ENCODE measurements at places on chromosomes 4 and X.

GRCh38 chr4:2251073-2251794, 9.3 kb upstream of the HAUS3 start:
- no peak for DNase-seq

- DNase-seq: no peak
Observed at GRCh38 chrX:101360390-101360789, 11.8 kb upstream of the TIMM8A start.

- no peak for DNase-seq
Observed at GRCh38 chr4:23648854-23649596, 240.8 kb downstream of the PPARGC1A start.

- no peak for DNase-seq
Observed at GRCh38 chrX:119089619-119090018, 16.8 kb downstream of the CT47C1 start.

DNA sequence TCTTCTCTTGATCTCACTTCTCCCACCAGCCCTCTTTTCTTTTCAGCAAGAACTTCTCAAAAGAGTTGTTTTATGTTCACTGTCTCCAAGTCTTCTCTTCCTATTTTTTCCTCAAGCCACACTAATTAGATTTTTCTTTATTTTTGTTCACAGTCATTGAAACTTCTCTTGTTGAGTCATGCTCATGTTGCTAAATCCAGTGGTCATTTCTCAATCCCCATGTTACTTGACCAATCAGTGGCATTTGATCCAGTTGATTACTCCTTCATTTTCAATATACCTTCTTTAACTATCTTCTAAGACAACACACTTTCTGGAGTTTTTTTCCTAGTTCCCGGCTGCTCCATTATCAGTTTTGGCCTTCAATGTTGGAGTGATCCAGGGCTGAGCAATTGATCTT, 103.1 kb upstream of the LSM6 start:
- no peak for DNase-seq

DNA sequence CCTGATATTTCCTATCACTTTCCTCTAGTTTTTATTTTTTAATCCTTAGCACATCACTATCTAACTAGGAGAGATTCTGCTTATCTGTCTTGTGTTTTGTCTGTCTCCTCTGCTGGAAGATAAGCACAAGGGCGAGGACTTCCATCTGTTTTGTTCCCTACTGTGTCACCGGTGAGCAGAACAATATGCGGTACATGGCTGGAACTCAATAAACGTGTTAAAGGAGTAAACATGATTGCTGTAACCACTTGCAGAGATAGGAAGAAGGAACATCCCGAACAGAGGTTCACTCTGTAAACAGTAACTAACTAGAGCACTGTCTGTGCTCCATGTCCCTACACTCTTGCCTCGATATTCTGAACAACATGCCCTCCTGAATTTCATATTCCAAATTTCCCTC, 5.2 kb downstream of the HS3ST1 start:
- no peak for DNase-seq

GRCh38 chr4:102809190-102809589, 18.2 kb downstream of the UBE2D3 start:
- no peak for DNase-seq

- no peak for DNase-seq
Observed at GRCh38 chr4:68872643-68873502, 57.1 kb downstream of the UGT2B10 start.

DNA sequence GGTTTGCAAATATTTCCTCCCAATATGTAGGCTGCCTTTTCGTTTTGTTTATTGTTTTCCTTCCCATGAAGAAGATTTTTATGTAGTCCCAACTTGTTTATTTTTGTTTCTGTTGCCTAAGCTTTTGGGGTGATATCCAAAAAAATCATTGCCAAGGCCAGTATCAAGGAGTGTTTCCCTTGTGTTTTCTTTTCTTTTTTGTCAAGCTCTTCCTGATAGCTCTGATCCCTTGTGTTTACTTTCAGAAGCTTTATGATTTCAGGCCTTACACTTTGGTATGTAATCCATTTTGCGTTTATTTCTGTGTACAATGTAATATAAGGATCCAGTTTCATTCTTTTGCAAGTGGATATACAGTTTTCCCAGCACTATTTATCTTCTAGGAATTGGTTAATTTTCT, 93.9 kb downstream of the KLHL13 start:
- no peak for DNase-seq

- DNase-seq: no peak
Observed at GRCh38 chr4:176778063-176778462, 14.7 kb downstream of the VEGFC start.

DNA sequence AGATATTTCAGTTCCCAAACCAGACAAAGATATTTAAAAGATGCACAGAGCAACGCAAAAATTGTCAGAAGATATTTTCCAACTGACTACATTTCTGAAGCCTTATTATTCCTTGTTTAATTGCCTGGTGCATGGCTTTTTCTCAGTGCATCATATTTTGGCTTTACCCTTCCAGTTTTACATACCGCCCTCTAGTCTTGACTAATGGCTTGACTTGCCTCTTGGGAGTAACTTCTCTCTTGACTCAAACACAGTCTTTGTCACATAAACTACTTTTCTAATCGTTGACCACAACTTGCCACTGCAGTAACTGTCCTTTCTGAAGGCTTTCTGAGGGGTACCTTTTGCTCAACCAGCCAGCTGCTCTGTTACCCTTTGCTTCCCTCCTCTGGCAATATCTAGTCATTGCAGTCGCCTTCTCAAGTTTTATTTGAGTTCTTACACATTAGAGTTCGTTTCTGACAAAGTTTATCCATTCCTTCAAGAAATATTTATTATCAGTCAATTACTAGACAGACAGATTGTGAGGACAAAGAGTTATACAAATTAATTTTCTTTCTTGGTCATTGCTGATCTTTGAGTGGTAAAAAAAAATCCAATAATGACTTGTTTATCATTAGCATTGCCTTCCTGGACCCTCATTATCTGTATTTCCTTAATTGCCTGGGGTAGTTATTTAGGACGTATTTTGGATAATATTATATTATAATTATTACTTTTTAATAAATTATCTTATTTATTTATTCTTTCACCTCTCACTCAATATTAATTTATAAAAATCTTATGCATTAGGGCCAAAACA, 506.9 kb upstream of the PCDH10 start:
- DNase-seq: no peak

DNA sequence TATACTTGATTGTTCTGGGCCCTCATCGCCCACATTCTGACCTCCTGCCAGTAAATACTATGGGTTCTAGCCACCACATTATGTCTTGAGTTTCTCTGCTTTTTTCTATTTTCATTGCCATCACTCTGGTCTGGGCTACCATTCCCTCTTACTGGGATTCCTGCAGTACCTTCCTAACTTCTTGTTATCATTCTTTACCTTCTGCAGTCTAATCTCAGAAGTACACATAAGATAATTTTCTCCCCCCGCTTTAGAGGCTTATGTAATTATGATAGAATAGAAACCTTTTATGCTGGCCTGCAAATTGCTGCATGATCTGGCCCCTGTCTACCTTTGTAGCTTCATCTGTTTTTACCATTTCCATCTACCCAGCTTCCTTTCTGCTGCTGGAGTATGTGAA, 19.2 kb downstream of the STIM2 start:
- no peak for DNase-seq

- no peak for DNase-seq
Observed at GRCh38 chr4:73533515-73534422, 52.2 kb downstream of the AFM start.

DNA sequence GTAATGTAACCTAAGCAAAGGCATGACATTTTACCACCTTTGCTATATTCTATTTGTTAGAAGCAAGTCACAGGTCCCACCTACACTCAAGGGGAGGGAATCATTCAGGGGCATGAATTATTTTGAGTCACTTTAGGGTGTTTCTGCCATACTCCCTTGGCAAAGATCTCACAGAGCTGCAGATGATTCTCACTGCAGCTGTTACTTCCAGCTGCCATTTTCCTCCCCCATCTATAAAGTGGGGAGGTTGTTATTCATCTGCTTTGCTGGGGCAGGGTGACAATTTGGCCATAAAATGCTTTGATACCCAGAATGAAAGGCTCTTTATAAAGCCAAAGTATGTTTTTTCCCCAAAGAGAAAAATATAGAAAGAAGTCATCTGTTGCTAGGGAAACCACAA, 136.5 kb upstream of the SMIM31 start:
- no peak for DNase-seq

DNA sequence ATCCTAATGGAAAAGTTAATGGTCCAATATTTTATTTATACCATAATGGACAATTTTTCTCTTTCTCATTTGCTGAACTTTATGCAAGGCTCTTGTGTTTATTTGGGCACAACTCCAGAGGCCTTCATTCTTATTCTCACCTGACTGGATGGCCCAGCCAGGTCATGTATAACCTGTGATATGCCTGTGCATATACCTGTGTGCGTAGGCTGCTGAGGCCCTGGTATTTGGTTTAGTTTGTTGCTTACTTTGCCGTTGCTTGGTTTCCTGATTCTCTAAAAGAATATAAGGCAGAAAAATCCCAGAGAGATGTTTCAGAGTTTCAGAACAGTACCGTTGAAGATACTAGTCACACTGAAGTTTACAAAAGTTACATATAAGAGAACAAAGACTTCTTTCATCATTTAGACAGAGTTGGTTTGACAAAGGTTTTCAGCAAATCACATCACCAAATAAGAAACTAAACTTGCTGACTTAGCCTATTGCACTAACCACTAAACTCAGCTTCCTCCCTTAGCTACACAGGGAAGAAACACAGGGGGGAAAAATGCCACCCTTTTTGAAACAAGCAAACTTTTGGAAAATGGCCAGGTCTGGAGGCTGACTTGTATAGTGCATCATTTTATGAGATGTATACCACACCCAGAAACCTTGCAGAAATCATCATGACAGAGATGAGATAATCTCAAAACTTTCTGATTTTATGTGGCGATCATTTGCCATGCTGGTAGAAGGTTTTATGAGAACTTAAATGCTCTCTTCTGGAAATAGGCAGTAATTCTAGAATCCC, 248.5 kb downstream of the GRIA3 start:
- DNase-seq: no peak

- DNase-seq: no peak
Observed at GRCh38 chr4:3655963-3656362, 110.2 kb upstream of the ADRA2C start.

- no peak for DNase-seq
Observed at GRCh38 chrX:25288676-25289075, 272.9 kb upstream of the ARX start.

DNA sequence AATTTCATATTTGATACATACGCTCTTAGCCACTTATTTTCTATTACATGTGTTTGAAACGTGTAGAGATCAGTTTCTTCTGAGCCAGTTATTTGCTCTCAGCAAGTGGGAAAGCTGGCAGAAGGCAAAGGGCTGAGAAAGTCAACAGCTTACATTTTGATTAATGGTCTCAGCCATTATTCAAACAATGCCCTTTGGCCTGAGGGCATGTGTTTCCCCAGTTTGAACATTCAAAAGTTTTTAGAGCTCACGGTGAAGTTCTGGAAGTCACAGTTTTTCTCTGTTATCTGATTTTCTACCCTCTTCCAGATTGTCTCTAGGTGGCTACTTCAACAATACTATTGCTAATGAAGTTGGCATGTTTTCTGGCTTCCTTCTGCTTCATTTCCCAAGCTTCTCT, 591.8 kb upstream of the CPEB2 start:
- no peak for DNase-seq

- no peak for DNase-seq
Observed at GRCh38 chr4:168795346-168795745, 214.7 kb downstream of the CBR4 start.

DNA sequence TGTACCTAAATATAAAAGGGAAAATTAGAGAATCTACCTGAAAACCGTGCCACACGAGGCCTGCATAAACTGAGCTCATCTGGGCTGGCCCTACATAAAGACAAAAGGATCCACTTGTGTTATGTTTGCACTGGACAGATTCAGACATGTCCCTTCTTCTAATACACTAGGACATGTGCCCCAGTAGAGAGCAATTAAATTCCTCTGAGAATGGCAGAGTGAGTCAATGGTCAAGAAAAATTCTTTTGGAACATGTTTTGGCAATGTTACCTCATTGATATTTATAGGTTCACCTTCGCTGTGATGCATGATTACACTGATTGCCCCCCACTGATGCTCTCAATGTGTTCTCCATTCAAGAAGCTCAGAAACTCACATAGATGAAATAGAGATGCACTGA, 95.2 kb downstream of the MANBA start:
- no peak for DNase-seq

GRCh38 chrX:150451953-150452352, 88.8 kb downstream of the MAMLD1 start:
- no peak for DNase-seq

DNA sequence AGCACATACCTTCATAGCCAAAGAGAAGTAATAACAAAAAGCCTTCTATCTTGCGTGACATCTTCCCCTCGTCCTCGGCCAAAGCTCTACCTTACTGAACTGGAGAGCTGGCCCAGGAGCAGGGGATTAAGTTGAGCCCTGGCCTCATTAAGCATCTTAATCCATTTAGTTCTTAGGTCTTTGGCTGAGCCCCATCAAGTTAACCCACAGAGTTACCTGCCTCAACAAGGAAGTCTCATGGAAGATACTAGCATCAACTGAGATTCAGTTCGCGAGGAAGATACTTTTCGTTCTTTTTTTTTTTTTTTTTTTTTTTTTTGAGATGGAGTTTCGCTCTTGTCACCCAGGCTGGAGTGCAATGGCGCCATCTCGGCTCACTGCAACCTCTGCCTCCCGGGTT, at the start of gene RS1:
Gene RS1 (minus strand): TSS at position 101 of the 400 bp plus-strand sequence. CDS start 40 bp downstream, at position 61.
- no peak for DNase-seq

DNA sequence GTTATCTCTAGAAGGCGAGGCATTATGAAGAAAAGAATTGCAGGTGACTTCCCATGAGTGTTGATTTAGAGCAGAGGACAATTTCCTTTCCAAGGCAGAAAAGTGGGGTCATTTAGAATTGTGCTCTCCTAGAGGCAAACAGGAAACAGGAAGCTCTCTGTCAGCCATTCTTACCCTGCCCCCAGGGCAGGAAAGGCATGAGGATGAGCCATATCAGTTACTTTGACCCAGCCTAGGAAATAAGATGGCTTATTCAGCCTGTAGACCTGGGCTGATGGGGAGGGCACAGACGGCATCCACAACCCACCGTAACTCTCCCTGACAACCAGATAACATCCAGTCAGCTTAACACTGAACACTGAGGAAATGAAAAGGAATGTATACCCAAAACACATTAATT, 88.8 kb upstream of the KDR start:
- no peak for DNase-seq

DNA sequence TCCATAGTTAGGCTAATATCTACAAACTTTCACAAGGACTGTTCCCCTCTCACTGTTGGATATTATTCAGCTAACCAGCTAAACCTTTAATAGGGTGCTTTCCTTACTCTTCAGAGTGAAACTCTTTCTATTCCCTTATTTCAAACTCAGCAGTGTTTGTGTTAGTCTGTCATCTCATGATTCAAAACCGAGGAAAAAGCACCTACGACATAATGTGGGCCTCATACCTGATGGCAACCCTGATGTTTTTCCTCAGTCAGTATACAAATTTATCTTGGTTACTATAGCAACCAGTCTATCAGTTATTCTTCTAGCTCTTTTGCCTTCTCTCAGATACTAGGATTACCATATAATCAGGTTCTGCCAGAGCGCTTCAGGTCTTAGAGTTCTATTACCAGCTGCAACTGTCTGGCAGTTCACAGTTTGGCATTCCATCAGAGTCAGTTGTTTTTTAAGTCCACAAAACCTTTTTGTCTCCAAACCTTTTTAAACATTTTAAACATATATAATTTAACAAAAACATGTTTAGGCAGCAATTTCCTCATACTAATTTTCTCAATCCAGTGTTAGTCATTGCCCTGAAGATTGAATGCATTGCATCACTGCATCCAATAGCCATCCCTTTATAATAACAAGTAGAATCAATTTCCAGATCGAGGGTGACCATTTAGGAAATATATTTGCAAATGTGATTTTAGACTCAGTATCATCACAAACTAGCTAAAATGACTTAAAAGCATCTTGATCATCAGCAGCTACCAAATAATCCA, 7.4 kb downstream of the WDR44 start:
- DNase-seq: no peak
